Sigmoid colon (tissue), 7 donors: ENCODE measurements at places on chromosomes 4 and X. TPM values are rescaled to one million over a fixed set of nuclear protein-coding genes. Genes with fewer than 3 reads are reported as not detected.

DNA sequence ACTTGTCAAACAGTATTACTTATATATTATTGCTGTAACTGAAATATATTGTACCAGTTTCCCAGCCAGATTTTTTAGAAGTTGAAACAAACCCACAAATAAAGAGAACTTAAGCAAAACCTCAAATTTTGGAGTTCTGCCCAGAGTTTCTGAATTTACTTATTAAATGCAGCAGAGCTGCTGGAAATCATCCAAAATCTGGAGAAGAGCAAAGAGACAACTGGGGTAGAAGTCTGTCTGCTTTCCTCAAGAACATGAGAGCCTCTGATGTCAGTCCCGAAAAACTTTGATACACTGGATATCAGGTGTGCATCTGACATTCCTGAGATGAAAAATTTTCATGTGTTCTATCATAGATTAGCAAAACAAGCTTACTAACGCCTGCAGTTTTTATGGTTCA, 325.9 kb downstream of the NR3C2 start:
- DNase-seq = no peak

- DNase-seq = no peak
Measured at GRCh38 chr4:18075823-18076433, 54.4 kb upstream of the LCORL start.

DNA sequence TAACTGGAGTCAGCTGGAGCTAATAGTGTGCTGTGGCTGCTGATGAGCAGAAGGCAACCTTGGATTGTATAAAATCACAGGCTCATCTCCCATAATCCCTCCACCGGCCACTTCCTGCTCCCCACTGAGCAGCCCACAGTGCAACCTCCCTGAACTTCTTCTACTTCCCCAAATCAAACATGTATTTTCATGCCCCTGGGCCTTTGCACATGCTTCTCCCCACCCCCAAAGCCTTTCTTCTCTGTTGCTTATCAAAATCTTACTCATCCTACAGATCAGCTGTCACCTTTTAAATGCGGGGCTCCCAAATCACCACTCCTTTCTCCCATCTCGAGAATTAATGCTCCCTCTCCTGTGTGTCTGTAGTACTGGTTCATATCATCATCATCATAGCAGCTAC, 35.8 kb downstream of the RHOH start:
- no peak for DNase-seq

DNA sequence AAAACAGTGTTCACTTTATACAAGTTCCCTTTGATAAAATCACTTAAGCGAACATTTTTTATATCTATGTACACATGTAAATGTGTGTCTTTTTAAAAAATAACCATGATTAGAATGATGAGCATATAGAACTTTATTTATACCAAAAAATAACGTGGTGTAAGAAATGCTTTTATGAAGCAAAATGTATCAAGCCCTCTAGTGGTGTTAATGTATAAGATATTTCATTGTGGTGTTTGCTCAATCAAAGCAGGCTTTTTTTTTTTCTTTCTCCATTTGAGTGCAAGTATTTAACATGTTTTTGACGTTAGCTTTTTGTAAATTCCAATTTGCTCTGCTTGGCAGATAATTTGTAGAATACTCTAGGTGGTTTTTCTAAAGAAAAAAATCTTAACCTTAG, 2092.4 kb upstream of the TENM3 start:
- DNase-seq = no peak

- no peak for DNase-seq
Measured at GRCh38 chrX:39750256-39750790, 347.4 kb downstream of the BCOR start.

- DNase-seq = no peak
Measured at GRCh38 chr4:182447767-182448280, 204.6 kb downstream of the TENM3 start.

DNA sequence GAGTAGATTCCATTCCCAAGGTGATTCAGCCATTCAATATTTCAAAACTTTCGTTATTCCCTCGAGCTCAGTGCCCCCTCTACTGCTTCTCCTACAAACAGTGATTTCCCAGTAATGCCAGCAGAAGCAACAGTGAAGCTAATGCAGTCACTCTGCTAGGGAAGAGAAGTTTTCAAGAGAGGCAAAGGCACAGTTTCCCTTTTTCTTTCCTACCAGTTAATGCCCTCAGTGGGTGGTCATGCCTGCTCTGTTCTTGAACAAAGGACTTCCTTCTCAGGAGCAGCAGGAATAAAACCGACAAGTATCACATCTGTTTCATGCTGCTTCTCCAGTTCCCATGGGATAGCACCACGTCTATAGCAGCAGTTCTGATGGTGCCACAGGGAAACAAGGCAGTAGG, 317.2 kb downstream of the TENM3 start:
- no peak for DNase-seq

The SSX3 gene
- not detected for total RNA-seq

The BEND4 gene
- total RNA-seq = not detected

- DNase-seq = no peak
Measured at GRCh38 chrX:109889289-109890006, 113.5 kb upstream of the TMEM164 start.

- no peak for DNase-seq
Measured at GRCh38 chr4:27217261-27217769, 356.7 kb downstream of the STIM2 start.

DNA sequence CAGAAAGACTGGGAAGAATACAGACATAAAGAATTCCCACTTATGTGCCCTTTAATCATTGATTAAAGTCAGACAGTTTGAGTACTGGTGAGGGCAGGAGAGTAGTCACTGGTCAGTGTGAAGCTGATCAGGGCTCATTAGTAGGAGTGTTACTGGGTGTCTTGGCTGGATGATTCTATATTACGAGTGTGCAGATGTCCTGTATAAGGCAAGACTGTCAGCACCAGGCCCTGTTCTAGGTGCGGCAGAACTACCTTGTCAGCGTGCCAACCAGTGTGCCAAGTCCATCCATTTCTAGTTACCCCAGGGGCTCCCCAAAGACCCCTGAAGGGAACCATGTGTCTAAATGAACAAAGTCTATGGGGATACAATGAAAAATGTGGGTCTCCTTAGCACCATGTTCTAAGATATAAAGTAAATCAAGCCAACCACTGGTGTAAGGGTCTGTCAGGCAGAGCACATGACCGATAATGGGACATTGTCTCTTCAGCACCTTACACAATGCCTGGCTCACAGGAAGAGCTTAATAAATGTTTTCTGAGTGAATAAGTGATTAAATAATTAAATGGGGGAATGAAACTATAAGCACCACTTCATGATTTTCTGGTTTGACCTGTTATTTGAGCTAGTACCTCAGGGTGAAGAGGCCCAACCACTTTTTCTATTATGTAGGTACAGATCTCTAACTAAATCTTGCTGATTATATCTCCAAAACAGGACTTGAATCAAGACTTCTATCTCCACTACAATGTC, 205.0 kb downstream of the CAMK2D start:
- DNase-seq = no peak

The ZDHHC15 gene
- total RNA-seq = 3.1 TPM

The COL4A5 gene
- total RNA-seq = 4.6 TPM

- no peak for DNase-seq
Measured at GRCh38 chrX:16067886-16068515, 55.4 kb upstream of the GRPR start.

GRCh38 chr4:3246458-3247398, 2.2 kb upstream of the MSANTD1 start:
- no peak for DNase-seq

DNA sequence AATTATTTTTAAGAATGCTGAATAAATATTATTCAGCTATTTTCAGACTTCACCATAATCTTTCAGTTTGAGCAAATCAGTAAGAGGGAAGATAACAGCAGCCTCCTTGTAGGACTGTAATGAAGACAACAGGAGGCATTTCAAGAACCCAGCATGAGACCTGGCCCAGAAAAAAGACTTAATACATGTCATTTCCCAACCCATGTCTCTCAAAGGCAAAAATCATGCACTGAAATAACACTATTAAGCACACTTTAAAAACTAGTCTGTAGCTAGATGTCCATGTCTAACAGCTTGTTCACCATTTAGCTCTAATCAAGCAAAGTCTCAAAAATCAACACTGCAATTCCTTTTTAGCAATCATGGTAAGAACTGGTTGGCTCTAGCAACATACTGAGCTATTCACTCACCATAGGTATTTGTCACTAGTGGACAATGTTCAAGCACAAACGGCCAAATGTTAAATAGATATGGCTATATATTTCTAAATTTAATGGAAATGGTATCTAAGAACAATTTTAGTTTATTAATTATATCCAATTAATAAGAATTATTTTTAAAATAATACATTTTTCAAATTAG, 109.9 kb downstream of the WDFY3 start:
- no peak for DNase-seq

GRCh38 chrX:103573202-103573601, 12.1 kb upstream of the TCEAL4 start:
- DNase-seq = no peak

DNA sequence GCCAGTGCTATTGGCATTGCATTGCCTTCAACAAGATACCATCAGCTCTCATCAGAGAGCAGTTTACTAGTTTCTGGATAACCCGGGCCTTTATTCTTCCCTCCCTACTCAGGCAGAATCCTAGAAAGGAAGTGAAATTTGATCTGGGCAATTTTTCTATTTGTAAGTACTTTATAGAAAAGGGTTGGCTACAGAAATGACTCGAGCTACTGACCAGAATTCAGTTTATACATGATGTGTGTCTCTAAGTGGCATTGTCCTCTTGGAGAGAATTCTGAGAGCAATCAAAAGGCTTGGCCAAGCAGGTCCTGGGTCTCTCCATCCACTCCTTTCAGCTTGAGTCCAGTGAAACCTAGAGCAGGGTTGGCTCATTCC, 192.7 kb upstream of the LEF1 start:
- DNase-seq = no peak

DNA sequence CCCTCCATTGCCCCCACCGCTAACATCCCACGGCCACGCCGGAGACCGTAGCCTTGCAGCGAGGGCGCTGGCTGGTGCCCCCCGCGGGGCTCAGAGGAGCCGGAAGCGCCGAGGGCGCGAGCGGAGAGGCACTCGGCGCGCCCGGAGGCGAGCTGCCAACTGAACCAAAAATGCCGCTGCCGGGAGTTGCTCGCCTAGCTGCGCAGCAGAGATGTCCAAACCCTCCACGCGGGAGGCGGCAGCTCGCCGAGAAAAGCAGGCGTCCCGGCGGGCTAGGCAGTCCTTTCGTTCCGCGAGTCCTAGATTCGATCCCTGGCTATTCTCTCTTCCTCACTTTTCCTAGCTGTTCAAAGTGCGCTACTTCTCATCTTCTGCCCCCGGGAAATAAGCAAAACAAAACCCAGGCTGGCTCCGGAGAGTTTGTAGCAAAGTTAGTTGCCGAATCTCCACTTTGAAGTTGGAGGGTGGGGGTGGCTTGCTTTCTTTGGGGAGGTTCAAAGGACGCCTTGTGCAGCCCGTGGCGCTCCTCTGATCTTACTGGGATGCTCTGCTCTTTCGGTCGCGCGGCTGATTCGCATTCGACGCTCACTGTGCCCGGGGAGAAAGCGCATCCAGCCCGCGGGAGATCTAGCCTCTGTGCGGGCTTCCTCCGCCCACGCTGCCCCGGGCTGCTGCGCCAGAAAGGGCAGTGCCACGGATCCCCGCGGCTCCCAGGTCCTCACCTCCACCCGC, 723 bp downstream of the NKX6-1 start:
- DNase-seq = no peak

The FAM241A gene
- 3.7 TPM for total RNA-seq

DNA sequence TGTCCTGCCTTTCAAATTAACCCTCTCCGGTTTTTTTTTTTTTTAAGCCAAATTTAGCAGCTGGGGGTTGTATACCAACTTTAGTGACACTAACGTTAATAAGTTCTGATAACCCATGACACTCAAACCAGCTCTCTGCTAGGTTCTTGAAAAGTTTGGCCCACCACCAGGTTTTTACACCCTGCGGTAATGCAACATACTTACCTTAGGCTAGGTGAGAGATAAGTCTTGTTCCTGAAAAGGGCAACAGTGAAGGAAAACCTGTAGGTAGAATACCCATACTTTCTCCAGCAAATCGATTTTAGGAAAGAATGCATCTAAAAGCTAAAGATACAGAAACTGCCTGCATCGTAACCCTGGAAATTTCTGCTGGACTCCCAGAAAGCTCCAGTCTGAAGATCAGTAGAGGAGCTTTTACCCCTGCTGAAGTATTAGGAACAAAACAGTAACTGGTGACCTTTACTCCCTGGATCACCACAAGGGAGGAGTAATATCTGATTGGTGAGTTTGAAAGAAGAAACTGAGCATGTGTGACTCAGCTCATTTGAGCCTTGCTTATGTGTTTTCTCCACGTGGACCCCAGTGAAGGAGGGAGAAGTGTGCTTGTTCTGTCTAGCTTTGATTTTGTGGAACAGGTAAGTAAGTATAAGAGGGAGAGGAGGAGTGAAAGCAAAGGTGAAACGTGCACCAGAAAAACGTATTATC, 34.4 kb upstream of the COX18 start:
- no peak for DNase-seq

DNA sequence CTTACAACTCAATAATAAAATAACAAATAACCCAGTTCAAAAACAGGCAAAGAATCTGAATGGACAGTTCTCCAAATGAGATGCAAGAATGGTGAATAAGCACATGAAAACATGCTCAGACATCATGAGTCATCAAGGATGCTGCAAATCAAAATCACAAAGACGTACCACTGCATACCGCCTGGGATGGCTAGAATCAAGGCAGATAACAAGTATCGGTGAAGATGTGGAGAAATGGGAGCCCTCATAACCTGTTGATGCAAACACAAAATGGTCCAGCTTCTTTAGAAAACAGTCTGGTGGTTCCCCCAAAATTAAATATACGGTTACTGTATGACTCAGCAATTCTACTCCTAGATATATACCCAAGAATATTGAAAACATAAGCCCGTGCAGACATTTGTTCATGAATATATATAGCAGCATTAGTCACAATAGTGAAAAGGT, 32.5 kb downstream of the AKAP4 start:
- DNase-seq = no peak

The TRIM60 gene
- total RNA-seq = not detected

The PGAM4 gene
- not detected for total RNA-seq

DNA sequence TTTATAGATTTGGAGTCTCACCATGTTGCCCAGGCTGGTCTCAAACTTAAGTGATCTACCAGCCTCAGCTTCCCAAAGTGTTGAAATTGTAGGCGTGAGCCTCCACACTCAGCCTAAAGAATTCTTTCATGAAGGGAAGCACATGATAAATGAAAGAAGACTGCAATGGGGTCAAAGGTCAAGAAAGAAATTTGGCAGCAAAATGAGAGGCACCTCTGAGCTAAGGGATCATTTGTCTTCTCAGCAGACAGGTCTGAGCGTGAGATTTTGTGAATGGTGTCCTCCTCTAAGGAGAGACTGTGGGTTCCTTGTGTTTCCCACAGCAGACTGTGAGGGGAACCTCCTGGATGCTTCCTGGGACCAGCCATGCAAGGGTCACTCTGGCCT, 57.5 kb upstream of the EGFL6 start:
- DNase-seq = no peak

DNA sequence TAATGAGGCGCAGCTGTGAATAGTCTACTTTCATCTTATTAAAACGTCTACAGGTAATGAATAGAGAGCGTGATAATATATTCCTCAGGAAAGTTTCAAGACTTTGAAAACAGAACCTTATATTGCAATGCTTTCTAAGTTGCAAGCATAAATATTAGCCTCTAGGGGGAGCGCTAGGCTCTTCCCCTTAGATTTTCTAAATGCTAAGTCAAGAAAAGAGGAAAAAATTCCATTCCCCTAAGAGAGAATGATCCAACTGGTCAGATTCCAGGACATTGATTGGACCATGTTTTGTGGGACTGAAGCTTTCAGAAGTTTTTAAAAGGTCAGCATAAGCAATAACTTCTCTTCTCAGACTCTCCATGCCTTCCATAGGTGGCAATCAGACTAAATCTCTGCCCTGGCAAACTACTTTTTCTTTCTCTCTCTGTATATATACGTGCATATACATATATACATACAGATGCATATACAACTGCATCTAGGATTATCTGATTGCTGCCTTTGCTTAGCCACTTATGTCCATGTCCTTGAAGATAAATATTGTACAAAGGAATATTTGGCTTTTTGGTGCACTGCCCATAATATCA, 492.9 kb downstream of the INPP4B start:
- DNase-seq = no peak
